ENCODE measurements at places on chromosomes 7 and 10.

- no peak for DNase-seq
Measured at GRCh38 chr7:91446819-91447218, 182.6 kb downstream of the FZD1 start.

DNA sequence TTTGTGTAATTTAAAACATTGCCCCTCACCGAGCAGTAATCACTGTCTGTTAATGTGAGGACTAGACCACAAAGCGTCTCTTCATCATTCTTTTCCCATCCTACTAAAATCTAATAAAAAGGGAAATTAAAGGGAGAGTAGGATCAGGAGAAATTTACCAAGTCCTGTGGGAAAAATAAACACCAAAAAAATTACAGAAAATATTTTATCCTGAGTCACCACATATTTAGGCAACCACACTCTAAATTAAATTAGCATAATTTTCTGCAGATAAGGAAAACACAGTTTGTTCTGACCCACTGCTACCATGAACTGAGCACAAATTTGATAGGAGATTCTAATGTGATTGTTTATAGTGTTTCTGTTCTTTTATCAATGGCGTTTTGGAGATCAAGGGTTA, 49.3 kb downstream of the CCDC6 start:
- DNase-seq, result no peak

GRCh38 chr7:27173956-27174873, at the start of gene HOXA10:
TSS of gene HOXA10 (minus strand) at chr7:27174320. CDS start at chr7:27174306, 14 bp downstream.
- DNase-seq, result no peak

DNA sequence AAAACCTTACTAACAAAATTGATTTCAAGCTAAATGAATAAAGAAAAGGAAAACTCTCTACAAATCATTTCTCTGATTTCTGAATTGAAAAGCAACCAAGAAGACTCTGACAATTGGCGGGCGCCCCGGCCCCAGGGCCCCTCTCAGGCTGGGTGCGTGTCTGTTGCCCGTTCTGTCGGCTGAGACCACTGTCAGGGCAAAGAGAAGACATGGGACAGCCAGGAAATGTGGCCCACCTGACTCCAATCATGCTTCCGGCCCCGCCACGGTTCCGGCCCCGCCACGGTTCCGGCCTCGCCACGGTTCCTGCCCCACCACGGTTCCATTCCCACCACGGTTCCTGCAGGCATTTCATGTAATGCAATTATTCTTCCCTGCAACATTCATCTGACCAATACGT, 115.9 kb downstream of the PTPRN2 start:
- DNase-seq, result no peak

- DNase-seq, result no peak
Measured at GRCh38 chr10:74863551-74863950, 37.2 kb downstream of the KAT6B start.

- DNase-seq, result no peak
Measured at GRCh38 chr10:118734475-118734874, 20.3 kb downstream of the CACUL1 start.

DNA sequence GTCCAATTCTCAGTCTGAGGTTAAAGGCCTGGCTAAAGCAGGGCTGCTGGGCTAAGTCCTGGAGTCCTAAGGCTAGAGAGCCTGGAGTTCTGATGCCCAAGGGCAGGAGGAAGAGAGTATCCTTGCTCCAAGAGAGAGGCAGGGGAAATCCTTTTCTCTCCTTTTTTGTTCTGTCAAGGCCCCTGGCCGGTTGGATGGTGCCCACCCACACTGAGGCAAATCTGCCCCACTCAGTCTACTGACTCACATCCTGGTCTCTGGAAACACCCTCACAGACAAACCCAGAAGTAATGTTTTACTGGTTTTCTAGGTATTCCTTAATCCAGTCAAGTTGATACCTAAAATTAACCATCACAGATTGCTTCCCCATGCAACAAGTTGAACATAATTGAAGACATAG, 23.0 kb downstream of the ZNF518A start:
- DNase-seq, result no peak

GRCh38 chr7:104175361-104175984, 32.3 kb downstream of the ORC5 start:
- no peak for DNase-seq

- DNase-seq, result no peak
Measured at GRCh38 chr7:83415840-83416239, 233.1 kb downstream of the SEMA3E start.

DNA sequence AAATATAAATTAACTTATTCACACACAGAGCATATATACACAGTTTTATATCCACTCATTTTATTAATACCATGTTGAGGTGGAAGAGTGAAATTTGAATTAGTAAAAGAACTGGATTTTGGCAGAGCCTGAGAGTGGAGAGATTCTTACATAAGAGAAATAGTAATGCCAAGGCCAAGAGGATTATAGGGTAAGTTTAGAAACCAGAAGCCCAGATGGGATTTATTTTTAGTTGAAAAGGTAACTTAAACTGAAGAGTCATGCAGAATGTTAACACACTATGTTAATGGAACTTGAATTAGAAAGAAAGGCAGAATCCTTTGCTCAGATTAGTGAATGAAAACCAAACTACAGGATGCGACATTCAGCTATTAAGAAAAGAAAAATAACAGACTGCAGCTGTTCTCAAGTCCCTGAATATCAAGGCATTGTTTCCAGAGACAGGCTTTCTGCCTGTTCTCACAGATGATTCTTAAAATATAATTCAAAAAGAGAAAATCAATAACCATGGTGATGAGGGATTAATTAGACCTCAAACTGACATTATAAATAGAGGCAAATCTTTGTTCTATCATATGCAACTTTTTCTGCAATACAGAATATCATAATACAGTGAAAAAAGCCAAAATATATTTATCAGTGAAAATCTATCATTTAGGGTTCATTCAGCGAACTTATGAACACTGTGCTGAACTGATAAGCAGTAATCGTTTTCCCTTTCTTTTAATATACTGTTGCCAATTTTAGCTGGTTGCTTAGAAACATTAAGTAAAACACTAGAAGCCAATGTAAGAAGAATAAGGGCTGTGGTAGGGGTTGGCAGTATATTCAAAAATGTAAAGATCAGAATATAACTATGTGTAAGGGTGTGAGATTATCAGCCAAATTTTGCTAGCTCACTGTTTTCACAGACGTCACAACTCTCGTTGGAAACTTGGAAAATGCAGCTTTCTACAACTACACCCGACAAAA, 34.4 kb downstream of the HECTD2 start:
- DNase-seq, result no peak

DNA sequence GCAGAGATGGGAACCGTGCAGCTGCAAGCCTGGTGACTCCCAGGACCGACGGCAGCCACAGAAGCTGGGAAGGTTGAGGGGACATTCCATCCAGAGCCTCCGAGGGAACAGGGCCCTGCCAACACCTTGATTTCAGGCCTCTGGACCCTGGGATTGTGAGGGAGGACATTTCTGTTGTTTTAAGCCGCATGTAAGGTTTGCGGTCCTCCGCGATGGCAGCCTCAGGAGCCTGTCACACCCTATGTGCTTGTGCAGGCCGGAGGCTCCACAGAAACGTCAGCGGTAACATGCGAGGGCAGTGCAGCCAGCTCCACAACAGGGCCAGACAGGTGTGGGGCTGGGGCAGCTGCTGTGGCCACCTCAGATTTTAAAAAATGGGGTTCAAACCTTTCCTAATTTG, 144.7 kb upstream of the SHH start:
- no peak for DNase-seq

- DNase-seq, result no peak
Measured at GRCh38 chr10:3362394-3362793, 189.8 kb upstream of the PITRM1 start.

DNA sequence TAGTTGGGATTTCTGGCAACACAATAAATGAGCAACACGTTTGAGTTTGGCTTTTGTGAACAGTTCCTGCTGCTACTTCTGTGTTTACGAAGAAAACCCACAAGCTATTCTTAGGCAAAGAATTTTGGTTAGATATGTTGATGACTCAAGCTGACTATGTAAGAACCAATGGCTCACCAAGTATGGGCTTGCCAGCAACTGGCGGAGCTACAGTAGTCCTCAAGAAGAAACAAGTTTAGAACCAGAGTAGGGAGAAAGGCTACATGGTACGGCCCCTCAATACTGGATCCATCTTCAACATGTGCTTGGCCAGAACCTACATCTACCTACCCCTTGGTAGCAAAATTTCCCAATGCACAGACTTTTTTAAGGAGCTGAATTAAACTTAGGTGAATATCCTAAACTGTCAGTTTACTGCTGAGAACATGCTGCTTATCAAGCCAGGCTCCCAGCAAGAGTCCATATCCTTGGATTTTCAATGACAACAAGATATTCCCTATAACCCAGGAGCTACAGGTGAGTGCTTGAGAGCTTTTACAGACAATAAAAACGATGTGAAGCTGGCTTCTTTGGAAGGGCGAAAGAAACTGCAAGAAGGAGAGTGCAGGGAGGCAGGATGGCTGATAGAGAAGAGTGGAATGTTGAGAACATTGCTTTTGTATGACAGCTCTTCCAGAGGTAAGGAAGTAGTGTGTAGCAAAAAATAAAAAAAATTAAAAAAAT, 74.3 kb upstream of the ASAH2 start:
- no peak for DNase-seq

- DNase-seq, result no peak
Measured at GRCh38 chr7:116618338-116619128, 53.5 kb upstream of the MET start.

DNA sequence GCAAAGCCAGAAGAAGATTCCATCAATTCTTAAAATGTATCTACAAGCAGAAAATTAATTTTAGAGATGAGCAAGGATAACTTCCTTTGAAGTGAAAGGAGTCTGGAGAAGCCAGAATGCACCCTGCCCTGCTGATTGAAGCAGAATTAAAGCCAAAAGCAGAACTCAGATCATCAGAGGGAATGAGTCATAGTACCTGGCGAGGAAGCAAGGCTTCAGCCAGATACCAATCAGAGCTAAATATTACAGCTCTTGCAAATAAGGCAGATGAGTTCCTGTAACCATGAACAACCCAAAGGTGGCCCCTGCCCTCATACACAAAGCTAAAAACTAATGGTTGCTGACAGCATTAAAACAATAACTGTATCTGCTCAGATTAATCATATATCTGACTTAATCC, 10.4 kb downstream of the HTR7 start:
- no peak for DNase-seq

GRCh38 chr10:9302140-9302746, 1247.8 kb downstream of the GATA3 start:
- DNase-seq, result no peak

DNA sequence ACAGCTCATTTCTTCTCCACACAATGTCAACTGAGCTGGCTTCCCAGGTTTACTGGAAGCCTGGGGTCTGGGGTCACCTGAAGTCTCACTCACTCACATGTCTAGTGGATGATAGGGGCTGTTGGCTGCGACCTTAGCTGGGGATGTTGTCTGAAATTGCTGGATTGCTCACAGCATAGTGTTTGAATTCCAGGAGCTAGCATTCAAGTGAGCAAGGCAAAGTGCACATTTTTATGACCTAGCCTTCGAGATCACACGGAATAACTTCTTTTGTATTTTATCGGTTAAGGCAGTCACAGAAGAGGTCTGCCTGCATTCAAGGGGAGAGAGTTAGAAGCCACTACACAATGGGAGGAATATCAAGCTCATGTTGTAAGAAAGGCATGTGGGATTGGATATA, 3.6 kb downstream of the TEX47 start:
- no peak for DNase-seq
